ENCODE measurements at places on chromosomes 5 and 9.

DNA sequence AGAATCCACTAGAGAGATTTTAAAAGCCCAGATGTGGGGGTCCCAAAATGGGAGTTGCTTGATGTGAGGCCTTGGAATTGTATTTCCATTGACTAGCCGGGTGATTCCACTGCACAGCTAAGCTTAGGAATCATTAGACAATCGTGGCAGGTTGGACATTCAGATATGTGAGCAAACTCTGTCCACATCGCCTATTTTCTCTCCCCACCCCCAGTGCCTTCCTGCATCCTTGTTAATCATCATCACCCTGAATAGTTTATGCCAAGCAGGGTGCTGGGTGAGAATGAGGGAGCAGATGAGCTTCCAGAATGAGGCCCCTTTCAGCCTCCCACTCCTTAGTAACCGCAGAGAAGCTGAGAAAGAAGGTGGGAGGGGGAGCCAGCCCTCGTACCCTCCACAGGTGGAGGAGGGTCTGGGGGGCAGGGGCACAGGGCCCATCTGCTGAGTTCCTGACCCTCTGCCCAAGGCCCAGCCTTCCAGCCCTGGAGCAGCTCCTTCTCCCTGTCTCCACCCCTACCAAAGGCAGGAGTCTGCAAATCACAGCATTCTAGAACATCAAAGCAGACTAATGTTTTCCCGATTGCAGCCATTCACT lies 7.7 kb upstream of the TCOF1 start:
- no peak for DNase-seq

GRCh38 chr5:66929995-66930394 lies 266.6 kb downstream of the CD180 start:
- no peak for DNase-seq

DNA sequence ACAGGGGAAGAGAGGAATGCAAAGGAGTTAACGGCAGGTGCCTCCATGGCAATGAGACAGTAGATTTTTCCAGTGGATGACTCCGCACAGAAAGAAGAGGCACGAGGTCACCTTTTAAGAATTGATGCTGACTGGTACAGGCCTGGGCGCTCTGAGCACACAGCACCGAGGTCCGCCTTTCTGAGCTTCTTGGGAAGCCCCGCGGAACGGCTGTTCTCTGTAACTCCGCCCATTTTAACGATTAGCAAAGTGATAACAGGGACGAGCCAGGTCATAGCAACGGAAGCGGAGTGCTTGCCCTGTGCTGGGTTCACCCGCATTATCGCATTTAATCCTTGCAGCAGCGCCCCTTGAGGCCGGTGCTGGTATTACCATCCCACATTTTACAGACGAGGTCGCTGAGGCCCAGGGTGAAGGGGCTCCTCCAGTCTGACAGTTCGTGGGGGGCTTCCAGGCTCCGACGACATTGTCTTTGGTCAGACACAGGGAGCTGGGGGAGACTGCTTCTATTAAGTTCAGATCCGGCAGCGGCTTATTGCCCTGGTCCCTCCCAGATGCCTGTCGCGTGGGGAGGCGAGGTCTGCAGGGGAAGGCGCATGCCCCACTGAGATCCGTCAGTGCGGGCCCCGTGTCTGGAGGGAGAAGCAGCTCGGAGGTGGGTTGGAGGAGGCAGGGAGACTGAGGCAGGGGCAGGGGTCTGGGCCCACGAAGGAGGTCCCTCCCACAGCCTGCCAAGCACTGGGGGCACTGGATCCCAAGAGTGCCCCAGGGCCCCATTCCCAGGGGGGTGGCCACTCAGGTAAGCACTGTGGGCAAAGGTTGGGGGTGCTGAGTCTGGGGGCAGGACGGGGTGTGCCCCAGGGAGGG lies 22.3 kb upstream of the HMCN2 start:
- DNase-seq: peak; percentile 86

GRCh38 chr5:79689541-79690466 lies at the start of gene CMYA5:
TSS of gene CMYA5 (plus strand) at chr5:79689836. CDS start at chr5:79689908, 72 bp downstream.
- DNase-seq: no peak

DNA sequence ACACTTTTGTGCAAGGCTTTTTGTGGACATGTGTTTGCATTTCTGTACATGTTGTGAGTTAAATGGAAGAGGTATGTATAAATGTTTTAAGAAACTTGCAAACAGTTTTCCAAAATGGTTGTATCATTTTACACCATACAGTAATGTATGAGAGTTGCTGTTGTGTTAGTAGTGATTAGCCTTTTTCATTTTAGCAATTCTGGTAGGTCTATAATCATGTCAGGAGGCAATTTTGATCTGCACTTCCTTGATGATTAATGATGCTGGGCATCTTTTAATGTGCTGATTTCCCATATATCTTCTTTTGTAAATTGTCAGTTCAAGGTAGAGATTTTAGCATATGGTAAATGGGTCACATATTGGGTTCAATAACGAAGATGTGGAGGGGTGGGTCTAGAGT lies 87.3 kb downstream of the ANKRD18B start:
- no peak for DNase-seq

Data from RKO (cell line).